ENCODE measurements at places on chromosomes 12 and 14.

GRCh38 chr14:64363265-64363846 lies 24.8 kb upstream of the MTHFD1 start:
- no peak for DNase-seq

- no peak for DNase-seq
These were observed 128.3 kb downstream of the KCNC2 start for GRCh38 chr12:75081305-75081704.

DNA sequence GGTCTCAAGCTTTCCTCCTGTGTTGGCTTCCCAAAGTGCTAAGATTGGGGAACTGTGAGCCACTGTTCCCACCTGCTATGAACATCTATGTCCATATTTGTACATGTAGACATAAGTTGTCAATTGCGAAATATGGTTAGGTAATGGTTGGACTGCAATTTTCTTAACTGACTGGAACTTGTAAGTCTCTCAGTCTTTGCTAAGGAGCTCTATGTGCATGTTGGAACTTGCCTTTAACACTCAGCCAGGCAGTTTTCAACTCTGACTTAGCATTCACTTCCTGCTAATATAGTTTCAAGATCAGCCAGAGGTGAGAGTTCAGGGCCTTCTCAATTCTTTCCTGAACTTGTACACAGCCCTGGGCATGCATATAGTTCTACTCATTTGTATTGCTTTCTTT lies 44.5 kb upstream of the EEA1 start:
- no peak for DNase-seq

DNA sequence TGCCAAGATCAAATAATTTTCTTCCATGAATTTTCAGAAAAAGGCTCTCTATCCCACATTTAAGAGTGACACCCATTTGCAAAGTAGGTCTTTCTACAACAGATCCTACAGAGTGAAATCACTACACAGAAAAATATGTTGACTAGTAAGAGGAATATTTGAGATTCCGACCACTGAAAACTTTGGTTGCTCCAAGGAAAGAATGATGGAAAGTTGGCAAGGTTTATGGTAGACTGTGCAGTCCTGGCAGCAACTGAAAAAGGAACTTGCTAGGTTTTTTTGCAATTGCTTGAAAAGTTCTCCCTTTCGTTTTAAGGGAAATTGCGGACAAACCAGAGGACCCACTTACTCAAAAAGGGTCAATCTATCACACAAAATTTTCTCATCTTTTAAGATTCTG lies 83.1 kb upstream of the TSPAN8 start:
- no peak for DNase-seq

DNA sequence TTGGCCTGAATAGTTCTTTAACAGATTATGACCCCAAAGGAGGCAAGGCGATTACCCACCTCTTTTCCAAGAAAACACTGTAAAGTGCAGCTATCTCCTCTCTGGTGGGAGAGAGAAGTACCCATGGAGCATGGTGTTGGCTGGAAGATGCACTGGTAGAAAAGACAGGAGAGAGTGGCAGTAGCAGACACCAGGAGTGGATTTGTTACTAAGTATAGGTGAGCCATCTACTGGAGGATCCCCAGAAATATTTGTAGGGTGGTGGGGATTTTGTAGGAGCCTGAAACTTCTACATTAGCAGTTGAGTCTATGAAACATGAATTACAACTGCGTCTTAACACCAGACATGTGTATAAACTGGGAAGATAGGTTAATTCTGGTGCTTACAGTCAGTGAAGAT lies 148.0 kb downstream of the SLC38A4 start:
- DNase-seq, result no peak

GRCh38 chr12:75656648-75657047 lies 145.2 kb upstream of the KRR1 start:
- DNase-seq, result no peak

DNA sequence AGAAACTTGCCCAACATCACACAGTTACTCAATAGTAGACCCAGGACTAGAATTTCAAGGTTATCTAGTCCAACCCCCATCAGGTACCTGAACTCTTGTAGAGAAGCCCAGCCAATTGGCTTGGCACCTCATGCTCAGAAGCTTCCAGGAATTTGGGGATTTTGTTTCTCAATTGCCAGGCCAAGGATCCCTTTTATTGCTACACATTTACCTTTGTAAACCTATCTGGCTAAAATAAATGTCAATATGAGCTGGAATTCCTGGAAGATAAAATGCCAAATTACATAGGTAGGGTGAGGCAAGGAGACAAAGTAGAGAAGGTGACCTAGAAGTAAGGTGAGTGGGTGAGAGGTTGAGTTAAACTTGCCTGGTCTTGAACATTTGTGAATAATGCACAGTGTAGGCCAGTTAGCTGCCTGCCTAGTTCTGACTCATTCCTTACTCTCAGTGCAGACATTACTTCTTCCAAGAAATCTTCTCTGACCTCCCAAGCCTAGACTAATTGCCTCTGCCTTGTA lies 36.3 kb downstream of the SDR9C7 start:
- DNase-seq, result no peak

DNA sequence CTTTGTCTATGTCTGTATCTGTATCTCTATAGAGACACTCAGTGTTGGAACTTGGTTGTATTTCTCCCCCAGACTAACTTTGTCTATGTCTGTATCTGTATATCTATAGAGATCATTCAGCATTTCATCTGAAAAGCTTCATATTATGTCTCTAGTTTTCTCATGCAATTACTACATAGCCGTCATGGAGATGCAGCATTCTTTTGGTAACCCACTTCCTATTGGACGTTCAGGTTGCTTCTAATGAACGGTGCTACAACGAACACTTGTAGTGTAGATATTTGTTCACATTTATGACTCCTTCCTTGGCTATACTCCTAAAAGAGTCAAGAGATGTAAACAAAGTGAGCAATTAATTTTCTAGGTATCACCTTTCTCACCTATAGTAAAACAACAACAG lies 81.5 kb upstream of the KCNA1 start:
- DNase-seq, result no peak

DNA sequence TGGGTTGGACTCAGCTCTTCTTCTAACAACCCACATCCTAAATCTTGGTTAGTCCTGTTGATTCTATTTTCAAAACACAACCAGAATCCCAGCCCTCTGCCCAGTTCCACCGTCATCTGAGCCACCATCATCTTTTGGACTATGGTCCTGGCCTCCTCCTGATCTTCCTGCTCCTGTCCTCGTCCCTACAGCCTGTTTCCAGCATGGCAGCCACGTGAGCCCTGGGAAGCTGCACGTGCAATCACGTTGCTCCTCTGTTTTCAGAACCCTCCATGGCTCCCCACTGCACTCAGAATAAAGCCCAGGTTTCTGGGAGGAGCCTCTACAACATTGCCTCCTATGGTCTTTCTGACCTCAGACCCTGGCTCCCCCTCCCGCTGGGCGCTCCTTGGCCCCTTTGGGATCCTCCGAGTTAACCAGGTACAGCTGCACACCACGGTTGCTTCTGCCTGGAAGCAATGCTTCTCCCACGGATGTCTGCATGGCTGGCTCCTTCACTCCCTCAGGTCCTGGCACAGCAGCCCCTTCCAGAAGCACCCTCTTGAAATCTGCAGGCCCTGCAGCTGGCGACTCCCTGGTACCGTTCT lies 44.5 kb downstream of the BEGAIN start:
- no peak for DNase-seq

DNA sequence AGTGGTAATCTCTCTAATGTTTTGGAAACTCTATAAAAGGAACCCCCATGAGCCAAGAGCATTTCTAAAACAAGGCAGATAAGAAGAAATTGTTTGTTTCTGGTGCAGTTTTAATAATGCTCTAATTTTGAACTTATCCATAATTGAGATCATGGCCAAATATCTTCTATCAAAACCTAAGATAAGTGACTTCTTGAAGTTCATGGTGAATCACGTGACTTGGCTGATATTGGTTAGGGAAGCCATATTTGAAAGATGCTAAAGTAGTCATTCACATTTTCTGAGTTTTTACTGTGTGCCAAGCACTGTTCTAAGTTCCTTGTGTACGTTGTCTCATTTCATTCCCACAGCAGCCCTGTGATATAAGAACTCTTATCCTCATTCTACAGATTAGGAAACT lies 157.9 kb downstream of the KICS2 start:
- no peak for DNase-seq
